Naive thymus-derived CD8-positive, alpha-beta T cell (primary cell): ENCODE measurements at places on chromosomes 5 and 9. TPM values are rescaled to one million over a fixed set of nuclear protein-coding genes. Genes with fewer than 3 reads are reported as not detected.

The C5orf52 gene
- polyA plus RNA-seq = not detected

The ACSL6 gene
- polyA plus RNA-seq = 16.5 TPM

The LCN9 gene
- not detected for polyA plus RNA-seq

The LCN10 gene
- 0.60 TPM for polyA plus RNA-seq

The PIP5K1B gene
- not detected for polyA plus RNA-seq

The GNE gene
- polyA plus RNA-seq = 3.7 TPM

The ECSCR gene
- not detected for polyA plus RNA-seq

The OR13C4 gene
- polyA plus RNA-seq = not detected

The OTP gene
- not detected for polyA plus RNA-seq

The TESK1 gene
- polyA plus RNA-seq = 8.1 TPM

The IL5 gene
- not detected for polyA plus RNA-seq

The FOXI1 gene
- polyA plus RNA-seq = not detected

The CYLC2 gene
- polyA plus RNA-seq = not detected

The ANKRD20A1 gene
- polyA plus RNA-seq = 0.23 TPM

The PCDHB5 gene
- polyA plus RNA-seq = not detected

The FNIP1 gene
- polyA plus RNA-seq = 10.5 TPM

The PSD2 gene
- polyA plus RNA-seq = 0.08 TPM

The LHX6 gene
- 0.07 TPM for polyA plus RNA-seq
